ENCODE measurements at places on chromosomes 2 and 18.
A peak's percentile ranks its signal among the peaks of the same experiment; 100 is the strongest.

DNA sequence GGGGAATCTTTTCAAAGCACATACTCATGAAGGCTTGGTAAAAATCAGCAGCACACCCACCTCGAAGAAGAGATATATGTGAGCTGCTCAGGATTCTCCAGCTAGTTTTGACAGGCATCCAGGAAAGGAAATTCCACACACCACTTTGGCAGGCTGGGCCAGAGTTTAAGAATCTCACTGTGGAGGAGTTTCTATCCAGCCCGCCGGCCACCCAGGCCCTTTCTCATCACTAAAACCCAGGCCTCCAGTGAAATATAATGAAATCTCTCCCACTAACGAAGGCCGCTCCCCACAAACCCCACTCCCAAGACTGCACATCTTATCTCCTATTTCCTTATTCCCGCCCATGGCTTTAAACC, 202.0 kb downstream of the GLI2 start:
- no peak for DNase-seq

GRCh38 chr2:160680974-160681373, 187.4 kb upstream of the RBMS1 start:
- no peak for DNase-seq

GRCh38 chr2:24245986-24246776, 71.3 kb downstream of the FAM228A start:
- no peak for DNase-seq

DNA sequence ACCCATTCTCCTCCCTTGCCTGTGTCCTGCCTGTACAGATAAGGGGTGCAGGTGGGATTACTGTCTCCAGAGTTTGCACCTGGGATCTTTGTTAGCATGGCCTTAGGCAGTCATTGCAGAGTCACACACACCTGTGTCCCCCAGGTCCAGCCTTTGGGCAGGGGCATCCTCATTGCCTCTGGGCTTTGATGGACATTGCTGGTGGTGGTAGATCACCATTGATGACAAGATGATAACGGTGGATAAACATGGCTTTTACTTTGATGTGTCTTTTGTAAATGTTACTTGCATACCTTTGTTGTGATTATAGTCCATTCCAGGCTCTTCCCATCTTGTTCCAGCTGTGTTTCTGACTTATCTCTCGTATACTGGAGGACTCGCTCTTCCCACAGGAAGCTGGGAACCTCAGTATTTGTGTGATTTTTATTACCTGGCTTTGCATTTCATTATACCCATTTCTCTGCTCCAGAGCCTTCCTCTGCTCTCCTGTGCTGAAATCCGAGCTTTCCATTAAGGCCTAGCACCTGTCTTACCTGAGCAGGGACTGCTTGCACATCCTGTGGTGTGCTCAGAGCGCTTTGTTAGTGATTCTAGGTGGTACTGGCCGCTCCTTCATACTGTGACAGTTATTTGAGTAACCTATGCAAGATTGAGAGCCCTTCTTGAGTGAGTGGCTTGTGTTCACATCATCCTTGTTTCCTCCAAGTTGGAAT, 79.2 kb downstream of the PTPRM start:
- no peak for DNase-seq

DNA sequence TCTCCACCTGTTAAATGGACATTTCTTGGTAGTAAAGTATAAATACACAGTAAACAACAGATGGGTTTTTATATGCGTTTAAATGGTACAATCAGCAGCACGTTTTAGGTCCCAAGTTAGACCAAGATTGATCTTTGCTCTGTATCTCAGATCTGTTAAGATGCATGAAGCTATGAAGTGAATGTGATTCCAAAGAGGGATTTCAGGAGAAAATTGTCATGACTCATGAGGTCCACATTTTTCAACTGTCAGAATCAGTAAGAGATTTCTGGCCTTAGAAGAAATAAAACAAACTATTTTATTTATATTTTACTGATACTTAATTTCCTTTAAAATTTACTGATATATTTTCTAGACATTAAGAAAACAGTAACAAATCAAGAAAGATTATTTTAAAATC, 142.7 kb downstream of the EML6 start:
- DNase-seq, result no peak

- no peak for DNase-seq
Observed at GRCh38 chr2:225842939-225843338, 443.4 kb downstream of the NYAP2 start.

GRCh38 chr2:151650456-151650855, 83.8 kb downstream of the NEB start:
- DNase-seq, result no peak

DNA sequence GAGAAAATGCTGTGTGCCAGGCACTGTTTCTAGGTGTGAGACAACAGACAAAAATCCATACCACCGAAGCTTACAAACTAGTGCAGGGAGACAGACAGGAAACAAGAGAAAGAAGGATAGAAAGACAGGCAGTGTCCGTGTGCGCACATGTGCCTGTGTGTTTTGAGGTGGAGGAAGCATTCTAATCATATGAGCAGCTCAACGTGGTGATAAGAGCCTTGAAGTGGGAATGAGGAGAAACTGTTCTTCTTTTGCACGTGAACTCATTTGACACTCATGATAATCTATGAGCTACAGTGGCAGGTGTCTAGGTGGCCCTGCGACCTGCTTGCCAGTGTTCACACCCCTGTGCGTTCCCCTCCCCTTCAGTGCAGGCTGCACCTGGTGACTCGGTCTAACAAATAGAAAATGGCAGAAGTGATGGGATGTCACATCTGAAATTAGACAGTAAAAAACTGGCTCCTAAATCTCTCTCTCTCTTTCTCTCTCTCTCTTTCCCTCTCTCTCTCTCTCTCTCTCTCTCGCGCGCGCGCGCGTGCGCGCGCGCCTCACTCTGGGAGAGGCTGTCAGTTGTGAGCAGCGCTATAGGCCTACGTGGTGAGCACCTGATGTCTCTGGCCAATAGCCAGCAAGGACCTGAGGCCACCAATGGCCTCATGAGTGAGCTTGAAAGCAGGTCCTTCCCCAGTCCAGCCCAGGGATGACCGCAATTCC, 74.8 kb downstream of the EN1 start:
- no peak for DNase-seq

GRCh38 chr2:173077506-173078177, 2.0 kb downstream of the MAP3K20 start:
- no peak for DNase-seq

DNA sequence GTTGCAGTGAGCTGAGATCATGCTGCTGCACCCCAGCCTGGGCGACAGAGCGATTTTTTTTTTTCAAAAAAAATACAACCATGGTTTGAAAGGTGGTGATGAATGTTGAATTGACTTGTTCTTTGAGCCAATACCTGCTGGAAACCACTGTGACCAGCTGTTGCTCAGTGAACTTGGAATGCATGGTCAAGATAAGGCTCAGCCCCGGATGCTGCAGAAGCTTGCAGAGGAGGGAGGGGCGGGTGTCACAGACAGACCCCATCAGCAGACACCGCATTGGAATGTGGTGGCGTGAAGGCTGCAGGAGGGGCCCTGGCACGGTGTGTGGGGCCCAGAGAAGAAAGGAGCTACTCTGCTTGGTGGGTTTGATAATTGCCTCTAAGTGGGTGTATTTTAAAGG, 91.6 kb downstream of the ITGB1BP1 start:
- no peak for DNase-seq

GRCh38 chr18:69580107-69580506, 179.4 kb downstream of the DOK6 start:
- no peak for DNase-seq

DNA sequence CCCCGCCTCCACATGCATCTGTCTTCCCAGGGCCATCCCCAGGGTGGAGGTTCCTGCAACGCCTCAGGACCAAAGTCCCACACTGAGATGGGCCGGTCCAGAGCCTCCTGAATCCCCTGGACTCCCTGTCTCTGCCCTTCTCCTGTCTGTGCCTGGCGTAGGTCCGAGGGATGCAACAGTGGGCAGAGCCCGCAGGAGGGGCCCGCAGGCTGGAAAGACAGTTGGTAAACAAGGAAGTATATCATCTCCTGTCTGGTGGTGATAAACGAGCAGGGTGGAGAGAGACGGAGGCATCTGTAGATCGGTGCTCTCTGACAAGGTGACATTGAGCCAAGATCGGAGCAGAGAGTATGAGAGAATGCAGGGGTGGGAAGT, 72.6 kb upstream of the RAB6C start:
- DNase-seq, result no peak

GRCh38 chr18:13184396-13184795, 34.2 kb upstream of the LDLRAD4 start:
- no peak for DNase-seq

DNA sequence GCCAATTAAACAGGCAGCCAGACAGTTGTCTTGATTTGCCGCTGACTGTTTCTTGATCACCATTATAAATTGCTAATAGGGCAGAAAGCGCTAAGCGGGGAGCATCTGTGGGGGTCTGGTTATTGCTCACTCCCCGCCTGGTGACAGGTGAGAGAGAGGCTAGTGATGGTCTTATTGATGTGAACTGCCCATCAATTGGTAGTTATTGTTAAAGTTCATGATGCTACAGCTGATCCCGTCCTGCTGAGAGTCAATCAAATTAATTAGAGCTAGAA, 148.5 kb downstream of the LNPK start:
- no peak for DNase-seq

- DNase-seq, result peak; percentile 23
Observed at GRCh38 chr18:49510393-49511115, 23.5 kb upstream of the C18orf32 start.

GRCh38 chr18:40911582-40912254, 1043.3 kb upstream of the PIK3C3 start:
- no peak for DNase-seq

- DNase-seq, result no peak
Observed at GRCh38 chr2:176385219-176385759, 116.0 kb downstream of the MTX2 start.

GRCh38 chr2:39144416-39144815, 23.6 kb upstream of the SOS1 start:
- DNase-seq, result no peak

GRCh38 chr18:31244771-31245394, 73.1 kb upstream of the DSG1 start:
- no peak for DNase-seq

GRCh38 chr18:35114305-35114704, 73.1 kb downstream of the MAPRE2 start:
- DNase-seq, result no peak

DNA sequence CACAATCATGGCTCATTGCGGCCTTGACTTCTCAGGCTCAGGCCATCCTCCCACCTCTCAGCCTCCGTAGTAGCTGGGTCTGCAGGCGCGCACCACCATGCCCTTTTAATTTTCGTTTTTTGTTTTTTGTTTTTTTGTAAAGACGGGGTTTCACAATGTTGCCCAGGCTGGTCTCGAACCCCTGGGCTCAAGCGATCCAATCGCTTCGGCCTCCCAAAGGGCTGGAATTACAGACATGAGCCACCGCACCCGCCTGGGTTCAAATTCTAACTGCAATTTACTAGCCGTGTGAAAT, 12.3 kb upstream of the DCTN1 start:
- no peak for DNase-seq

- no peak for DNase-seq
Observed at GRCh38 chr2:39875914-39876267, 96.8 kb upstream of the THUMPD2 start.

- DNase-seq, result no peak
Observed at GRCh38 chr2:220783671-220784070, 788.4 kb downstream of the EPHA4 start.

GRCh38 chr18:21682371-21683051, 22.1 kb downstream of the ABHD3 start:
- DNase-seq, result no peak

- no peak for DNase-seq
Observed at GRCh38 chr2:50347358-50348044, 684.4 kb downstream of the NRXN1 start.

- DNase-seq, result no peak
Observed at GRCh38 chr2:4964001-4964540, 728.1 kb upstream of the SOX11 start.

DNA sequence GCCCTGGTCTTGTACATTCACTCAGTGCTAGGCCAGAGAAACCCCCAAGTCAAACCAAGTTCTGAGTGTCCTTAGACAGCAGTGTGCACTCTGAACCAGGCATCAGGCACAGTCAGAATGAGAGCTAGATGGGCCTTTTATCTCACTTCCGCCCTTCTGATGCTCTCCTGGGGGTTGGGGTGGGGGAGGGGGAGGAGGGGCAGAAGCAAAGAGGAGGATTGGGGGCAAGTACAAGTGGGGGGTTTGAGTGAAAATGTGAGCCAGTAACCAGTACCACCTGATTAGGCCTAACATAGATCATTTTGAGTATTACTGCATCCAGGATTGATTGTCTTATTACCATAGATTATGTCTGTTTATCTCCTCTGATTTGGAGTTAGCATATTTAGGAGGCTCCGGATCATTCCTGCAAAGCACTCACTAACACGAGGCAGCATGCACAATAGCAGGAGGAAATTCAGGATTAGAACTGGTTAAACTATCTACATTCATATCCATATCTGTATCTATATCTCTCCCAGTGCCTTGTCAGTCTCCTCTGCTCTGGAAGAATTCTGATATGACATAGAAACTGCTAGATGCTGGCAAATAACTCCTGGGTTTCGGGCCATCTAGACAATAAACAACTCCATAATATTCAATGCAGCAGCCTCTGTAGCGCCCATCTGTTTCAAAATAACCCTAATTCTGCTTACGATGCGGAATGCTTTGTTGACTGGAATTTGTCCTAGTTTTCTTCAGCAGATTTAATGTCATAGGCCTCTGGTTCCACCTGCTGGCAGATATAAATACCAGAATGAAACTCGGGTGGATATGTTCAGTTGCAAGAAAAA, 149.1 kb downstream of the RHBDD1 start:
- no peak for DNase-seq

DNA sequence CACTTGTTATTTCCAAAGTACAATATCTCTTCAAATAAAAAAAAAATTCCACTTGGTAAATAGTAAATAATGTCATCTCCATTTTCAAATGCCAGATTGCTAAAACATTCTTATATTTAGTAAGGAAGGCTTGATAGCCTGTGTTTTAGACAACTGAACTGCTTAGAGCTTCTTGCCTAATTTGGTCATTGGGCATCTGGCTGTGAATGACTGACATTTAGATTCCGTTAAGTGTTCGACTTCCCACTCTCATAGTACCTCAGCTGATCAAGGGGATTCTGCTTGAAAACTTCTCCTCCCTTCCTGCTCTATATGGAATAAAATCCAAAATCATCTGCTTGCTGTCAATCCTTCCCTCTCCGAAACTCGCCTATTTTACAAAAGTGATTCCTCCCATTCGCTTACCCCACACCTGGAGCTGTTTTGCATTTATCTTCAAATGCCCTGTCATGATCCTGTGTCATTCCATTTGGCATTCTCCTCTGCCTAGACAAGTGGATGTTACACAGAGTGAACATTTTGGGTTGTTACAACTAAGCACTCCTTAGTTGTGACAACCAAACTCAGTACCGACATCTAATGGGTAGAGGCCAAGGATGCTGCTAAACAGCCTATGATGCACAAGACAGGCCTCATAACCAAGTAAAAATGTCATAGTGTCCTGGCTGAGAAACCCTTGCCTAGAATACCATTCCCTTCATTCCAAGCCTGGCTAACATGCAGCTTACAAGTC, 181.0 kb downstream of the CDH2 start:
- DNase-seq, result no peak

- DNase-seq, result no peak
Observed at GRCh38 chr2:72984172-72984671, 66.9 kb downstream of the EMX1 start.
